ENCODE measurements at places on chromosomes 1 and 21. TPM values are rescaled to one million over a fixed set of nuclear protein-coding genes. Genes with fewer than 3 reads are reported as not detected.

Gene FOXD3
- 37.6 TPM for total RNA-seq

Gene RGSL1
- not detected for total RNA-seq

- no peak for DNase-seq
These were observed 20.5 kb upstream of the RPTN start for GRCh38 chr1:152179566-152179965.

DNA sequence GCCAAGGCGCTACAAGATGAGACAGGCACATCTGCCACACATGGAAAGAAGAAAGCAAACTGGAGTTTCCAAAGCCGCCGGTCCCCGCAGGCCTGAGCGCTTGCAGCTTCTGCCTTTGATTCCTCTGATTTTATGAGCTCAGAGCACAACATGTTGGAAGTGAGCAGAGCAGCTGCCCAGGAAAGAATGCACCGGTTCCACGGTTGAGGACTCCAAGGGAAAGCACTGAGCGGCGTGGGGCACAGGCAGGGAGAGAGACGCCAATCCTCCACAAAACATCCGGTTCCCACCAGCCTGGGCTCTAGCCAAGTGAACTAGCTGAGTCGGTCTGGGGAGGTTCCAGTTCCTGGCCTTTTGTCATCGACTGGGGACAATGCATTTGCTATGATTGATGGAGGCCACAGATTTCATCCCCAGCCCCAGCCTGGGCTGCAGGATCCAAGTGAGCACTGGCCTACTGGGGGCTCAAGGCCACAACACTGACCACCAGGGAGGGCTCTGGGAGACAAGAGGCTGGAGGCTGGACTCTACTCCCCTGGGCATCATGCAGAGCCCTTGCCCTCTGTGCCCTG is 253.1 kb upstream of the IRF2BP2 start:
- DNase-seq, result peak; percentile 62

DNA sequence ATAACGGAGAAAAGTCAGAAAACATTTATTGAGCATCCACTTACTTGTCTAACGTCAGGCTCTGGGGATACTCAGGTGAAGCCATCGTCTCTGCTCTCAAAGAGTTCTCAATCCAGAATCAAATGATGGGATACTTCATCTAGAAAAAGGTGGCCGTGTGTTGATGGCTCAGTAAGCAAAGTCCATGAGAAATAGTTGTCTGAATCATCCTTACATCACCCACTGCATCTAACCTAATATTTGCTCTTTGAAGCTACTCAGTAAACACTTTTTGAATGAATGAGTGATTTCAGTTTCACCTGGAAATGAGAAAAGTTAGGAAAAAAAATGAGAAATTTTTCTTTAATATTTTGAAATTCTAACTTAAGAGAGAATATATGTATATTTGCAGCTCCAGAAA is 155.3 kb upstream of the PKN2 start:
- DNase-seq, result no peak

DNA sequence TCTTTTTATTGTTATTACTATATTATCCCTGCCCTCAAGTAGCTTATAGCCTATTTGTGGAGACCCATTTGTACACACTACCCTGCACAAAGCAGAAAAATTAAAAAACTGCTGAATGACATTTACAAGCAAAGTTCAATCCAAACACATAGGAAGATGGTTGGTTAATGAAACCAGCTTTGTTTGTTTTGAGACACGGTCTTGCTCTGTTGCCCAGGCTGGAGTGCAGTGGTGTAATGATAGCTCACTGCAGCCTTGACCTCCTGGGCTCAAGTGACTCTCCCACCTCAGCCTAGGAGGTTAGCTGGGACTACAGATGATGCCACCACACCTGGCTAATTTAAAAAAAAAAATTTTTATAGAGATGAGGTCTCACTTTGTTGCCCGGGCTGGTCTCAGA is 31.6 kb downstream of the TGFB2 start:
- no peak for DNase-seq

DNA sequence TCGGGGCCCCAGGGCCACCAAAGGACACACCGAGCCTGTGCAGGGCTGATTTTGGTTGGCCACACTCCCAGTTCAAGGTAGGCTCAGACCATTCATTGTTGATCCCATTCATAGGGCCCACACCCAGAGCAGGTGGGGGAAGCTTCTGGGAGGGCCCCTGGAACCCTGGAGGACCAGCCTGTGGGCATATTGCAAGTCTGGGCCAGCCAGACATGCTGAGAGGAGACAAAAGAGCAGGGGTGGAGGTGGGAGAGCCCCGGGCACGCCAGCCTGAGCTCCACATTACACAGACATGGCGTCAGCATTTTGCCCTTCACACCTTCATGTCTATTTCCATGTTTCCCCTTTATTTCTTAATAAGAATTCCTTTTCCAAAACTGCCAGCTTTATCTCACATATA is 25.7 kb downstream of the PMVK start:
- DNase-seq, result no peak

- no peak for DNase-seq
These were observed 37.8 kb downstream of the ELK4 start for GRCh38 chr1:205593967-205594366.

- DNase-seq, result no peak
These were observed 38.0 kb upstream of the ATP1A1 start for GRCh38 chr1:116334868-116335635.

Gene GJC2
- total RNA-seq, result 15.1 TPM

DNA sequence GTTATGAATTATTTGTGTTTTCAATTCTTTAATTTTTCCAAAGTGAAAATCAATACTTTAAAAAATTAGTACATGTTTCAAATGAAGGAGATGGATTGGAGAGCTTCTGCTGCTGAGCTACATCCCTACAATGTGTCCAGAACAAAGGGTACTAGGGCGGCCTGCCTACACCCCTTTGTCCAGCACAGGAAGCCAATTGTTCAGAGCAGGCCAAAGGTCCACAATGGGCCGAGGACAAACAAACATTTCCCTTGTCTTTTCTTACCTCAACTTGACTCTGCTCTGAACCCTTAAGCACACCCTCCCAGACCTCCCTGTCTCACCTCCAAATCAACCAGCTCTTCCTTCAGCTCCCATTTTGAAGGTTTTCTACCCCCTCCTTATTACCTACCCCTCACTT is 39.4 kb upstream of the CAMK1G start:
- DNase-seq, result no peak

Gene MIXL1
- total RNA-seq, result not detected

- DNase-seq, result no peak
These were observed 64.4 kb downstream of the HMGB4 start for GRCh38 chr1:33928251-33928650.

Gene PGLYRP4
- total RNA-seq, result not detected

GRCh38 chr1:161216945-161217712 is 2.0 kb downstream of the FCER1G start:
- peak; percentile 52 for DNase-seq

GRCh38 chr1:153535242-153536011 is at the start of gene S100A6:
TSS of gene S100A6 (minus strand) at chr1:153535991. CDS start at chr1:153535339, 652 bp downstream.
- peak; percentile 80 for DNase-seq

Gene LCE3D
- not detected for total RNA-seq

DNA sequence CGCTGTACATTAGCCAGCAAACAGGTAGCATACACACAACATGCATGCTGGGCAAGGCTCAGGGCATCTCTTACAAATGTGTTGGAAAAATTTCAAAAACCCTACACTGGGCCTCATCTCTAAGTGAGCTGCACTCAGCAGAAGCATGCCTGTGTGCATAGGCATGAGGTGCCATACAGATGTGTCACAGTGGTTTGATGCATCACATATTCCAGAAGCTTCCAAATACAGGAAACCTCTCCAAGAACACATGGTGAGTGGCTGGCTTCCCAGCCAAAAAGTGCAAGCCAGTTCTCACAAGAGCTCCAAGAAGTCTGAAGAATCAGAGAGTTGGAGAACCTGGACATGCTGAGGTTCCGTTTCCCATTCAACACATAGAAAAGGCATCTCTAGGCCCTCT is 58.3 kb downstream of the CD46 start:
- no peak for DNase-seq

- no peak for DNase-seq
These were observed 164.7 kb downstream of the SETD4 start for GRCh38 chr21:35895598-35895997.

DNA sequence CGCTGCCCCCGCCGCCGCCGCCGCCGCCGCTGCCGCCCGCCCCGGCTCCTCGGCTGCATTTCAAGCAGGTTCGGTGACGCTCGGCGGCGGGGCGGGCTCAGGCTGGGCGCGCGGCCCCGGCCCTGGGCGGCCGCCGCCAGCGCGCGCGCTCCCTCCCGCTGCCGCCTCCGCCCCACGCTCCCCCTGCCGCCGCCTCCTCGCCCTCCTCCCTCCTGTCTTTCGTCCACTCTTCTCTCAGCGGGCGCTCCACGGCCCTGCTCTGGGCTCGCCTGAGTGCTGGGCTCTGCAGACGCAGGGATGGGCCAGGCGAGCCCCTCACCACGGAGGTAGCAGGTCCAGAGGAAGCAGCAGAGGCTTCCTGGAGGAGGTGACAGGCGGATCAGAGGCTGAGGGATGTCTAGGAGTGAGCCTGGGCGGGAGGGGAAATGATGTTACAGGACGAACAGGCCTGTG is at the start of gene LRP8:
Gene LRP8, minus strand, starts transcription at position 62 of the 453 bp plus-strand sequence. CDS start 158 bp downstream, outside the sequence.
- DNase-seq, result peak; percentile 30

- no peak for DNase-seq
These were observed 6.0 kb downstream of the IFFO2 start for GRCh38 chr1:18950401-18951026.

- DNase-seq, result no peak
These were observed 595 bp downstream of the IL10RB start for GRCh38 chr21:33266789-33267135.

GRCh38 chr1:1835546-1835945 is 55.3 kb downstream of the GNB1 start:
- DNase-seq, result no peak

Gene GPR25
- total RNA-seq, result not detected

GRCh38 chr1:58805716-58806571 is 22.1 kb upstream of the JUN start:
- no peak for DNase-seq

DNA sequence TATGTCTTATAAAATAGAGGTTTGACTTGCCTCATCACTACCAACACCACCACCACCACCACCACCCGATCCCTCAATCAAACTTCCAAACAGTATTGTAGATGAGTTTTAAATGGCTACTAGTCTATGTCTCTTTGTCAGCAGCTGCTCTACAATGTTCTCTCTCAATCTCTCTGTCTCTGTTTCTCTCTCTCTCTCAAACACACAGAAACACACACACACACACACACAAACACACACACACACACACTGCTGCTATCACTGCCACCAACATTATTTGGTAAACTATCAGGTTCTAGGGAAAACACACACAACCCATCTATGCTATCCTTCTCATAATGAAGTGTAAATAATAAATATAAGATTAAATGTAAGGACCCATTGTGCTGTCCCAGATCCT is 2.4 kb downstream of the TNFSF4 start:
- no peak for DNase-seq

Gene KCNJ9
- not detected for total RNA-seq

GRCh38 chr1:221430152-221430960 is 311.5 kb downstream of the DUSP10 start:
- DNase-seq, result no peak

Gene IFNAR1
- total RNA-seq, result 29.4 TPM

- DNase-seq, result no peak
These were observed 48.8 kb upstream of the WASF2 start for GRCh38 chr1:27538793-27539192.

GRCh38 chr1:214331827-214332423 is 51.0 kb downstream of the SMYD2 start:
- DNase-seq, result no peak

- no peak for DNase-seq
These were observed 750 bp upstream of the PTGFRN start for GRCh38 chr1:116908820-116909511.

- DNase-seq, result no peak
These were observed 200.1 kb downstream of the ZC3H11B start for GRCh38 chr1:219412772-219413171.

GRCh38 chr1:232951180-232951579 is 769 bp downstream of the NTPCR start:
- no peak for DNase-seq

DNA sequence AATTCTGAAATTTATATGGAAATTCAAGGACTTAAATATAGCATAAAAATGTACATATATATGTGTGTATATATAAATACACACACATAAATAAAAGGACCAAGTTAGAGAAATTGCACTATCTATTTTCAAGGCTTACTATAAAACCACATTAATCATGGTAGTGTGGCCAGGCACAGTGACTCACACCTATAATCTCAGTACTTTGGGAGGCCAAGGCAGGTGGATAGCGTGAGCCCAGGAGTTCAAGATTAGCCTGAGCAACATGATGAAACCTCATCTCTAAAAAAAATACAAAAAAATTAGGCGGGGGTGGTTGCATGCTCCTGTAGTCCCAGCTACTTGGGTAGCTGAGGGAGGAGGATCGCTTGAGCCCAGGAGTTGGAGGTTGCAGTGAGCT is 171.4 kb upstream of the GORAB start:
- DNase-seq, result no peak

GRCh38 chr1:182442333-182442732 is 7.6 kb upstream of the RGSL1 start:
- no peak for DNase-seq

- DNase-seq, result no peak
These were observed 43.6 kb upstream of the A3GALT2 start for GRCh38 chr1:33364565-33364918.

DNA sequence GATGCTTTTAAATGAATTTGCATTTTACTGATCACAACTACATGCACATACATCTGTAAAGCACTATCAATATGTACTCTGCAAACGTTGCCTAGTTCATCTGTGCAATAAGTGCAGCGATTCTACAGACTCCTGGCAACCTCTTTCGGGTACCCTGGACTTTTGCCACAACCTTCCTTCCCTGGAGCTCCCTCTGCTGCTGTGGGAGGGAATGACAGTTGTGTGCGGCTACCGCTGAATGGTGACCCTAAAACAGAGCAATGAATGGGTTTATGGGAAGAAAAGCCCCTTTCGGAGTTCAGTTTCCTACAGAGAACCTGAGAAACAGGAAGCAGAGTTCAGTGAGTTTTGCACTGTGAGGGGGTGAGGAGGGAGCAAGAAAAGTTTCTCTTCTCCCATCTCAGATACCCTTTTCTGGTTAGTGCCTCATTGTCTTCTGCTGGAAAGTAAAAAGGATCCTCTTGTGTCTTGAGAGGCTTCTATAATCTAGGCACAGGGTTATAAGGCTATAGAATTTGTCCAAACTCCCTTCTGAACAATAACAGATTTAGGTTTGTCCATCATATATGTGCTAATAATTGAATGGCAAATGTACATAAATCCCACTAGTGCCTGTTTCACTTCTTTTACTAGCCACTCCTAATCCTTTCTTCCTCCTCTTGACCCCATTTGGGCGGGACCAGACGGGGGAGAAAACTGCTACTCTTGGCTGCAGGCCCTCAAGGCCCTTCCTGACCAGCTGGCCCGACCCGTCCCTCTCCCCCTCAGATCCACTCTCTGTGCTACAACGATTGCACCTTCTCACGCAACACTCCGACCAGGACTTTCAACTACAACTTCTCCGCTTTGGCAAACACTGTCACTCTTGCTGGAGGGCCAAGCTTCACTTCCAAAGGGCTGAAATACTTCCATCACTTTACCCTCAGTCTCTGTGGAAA is 19.8 kb upstream of the SARS1 start:
- DNase-seq, result no peak

- no peak for DNase-seq
These were observed at the start of gene AGBL4 for GRCh38 chr1:50023292-50024159. TSS of gene AGBL4 (minus strand) at chr1:50023954.
